WTC11 (cell line): ENCODE measurements at places on chromosomes 16 and 17. TPM values are rescaled to one million over a fixed set of nuclear protein-coding genes. Genes with fewer than 3 reads are reported as not detected.

Gene GGA3
- total RNA-seq, result 54.5 to 66.9 TPM (median 62.7 TPM) in 3 replicates

Gene LRRC75A
- total RNA-seq, result 13.7 to 22.9 TPM (median 14.7 TPM) in 3 replicates

Gene AIPL1
- 0.32 to 0.71 TPM (median 0.46 TPM) in 3 replicates for total RNA-seq

Gene SALL1
- 63.9 to 67.0 TPM (median 65.0 TPM) in 3 replicates for total RNA-seq

GRCh38 chr17:62802561-62803205 lies 5.4 kb downstream of the MARCHF10 start:
- no peak for DNase-seq

- no peak for DNase-seq
Measured at GRCh38 chr17:79174905-79175856, 100.6 kb downstream of the ENGASE start.

DNA sequence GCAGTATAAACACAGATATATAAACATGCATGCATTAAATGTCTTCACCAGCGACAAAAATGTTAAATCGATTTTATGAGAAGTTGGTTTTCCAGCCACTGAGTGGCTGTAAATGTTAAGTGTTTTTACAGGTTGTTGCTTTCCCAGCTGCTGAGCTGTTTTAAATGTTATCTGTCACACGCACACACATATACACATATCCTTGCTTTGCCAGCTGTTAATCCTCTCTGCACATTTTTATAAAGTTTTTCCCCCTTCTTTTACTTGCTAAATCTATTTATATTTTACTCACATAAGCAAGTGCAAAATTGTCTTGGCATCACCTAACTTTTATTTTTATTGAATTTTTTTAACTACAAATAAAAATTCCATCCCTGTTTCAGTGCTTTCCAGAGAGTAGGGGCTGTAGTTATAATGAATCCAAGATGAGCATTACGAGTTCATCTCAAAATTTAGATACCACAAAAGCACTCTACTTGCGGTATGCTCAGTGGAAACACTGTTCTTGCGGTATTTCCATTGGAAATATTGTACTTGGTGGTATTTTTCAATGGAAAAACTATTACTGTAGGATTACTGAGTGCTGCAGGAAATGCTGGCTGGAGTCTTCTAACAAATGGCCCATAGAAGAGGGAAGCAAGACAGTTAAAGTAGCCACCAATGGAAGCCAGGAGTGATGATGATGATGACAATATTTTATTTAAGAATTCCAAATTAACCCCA lies 124.9 kb upstream of the KCNJ16 start:
- DNase-seq, result no peak

GRCh38 chr17:55580596-55581133 lies 69.4 kb upstream of the SMIM36 start:
- no peak for DNase-seq

- no peak for DNase-seq
Measured at GRCh38 chr16:73037845-73038570, 9.9 kb downstream of the ZFHX3 start.

GRCh38 chr17:47676510-47677165 lies 17.3 kb upstream of the TBKBP1 start:
- DNase-seq, result no peak

GRCh38 chr17:64084940-64085649 lies 44.8 kb downstream of the ERN1 start:
- no peak for DNase-seq

- DNase-seq, result no peak
Measured at GRCh38 chr17:42509841-42510240, 26.2 kb upstream of the NAGLU start.

DNA sequence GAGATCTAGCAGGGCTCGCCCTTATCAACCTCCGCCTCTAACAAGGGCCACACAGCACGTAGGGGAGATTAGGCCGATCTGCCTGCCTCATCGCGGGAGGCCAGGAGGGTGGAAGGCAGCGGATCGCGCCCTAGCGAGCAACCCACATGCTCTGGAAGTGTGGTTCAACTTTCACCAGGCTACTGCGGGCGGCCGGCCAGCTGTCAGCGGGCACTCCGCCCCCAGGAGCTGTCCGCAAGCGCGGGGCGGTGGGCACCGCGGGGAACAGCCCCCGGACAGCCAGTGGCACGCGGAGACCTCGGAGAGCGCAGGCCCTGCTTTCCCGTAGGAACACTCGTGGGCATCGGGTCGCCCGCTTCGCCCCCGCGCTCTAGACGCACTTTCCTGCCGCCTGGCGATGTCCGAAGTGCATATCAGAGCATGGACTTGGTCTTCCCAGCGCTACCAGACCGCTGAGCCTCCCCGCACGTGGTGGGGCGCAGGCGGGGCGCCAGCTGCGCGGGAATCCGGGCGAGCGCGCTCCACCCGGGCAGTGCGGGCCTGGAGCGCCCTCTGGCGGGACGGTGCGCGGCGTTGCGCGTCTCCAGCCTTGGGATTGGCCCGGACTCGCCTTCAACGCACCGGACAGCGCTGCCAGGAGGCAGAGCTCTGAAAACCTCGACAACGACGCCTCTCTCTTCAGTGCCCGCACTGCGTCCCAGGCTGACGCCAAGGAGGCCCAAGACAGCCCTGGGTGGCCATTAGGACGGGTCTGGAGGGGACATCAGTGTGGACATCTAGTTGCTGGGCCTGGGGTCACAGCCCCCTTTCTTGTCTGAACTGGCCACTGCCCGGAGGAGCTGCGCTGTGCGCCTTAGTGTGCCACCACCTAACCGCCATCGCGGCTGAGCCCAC lies 3.6 kb upstream of the ZNHIT3 start:
- DNase-seq, result peak; percentile 93

DNA sequence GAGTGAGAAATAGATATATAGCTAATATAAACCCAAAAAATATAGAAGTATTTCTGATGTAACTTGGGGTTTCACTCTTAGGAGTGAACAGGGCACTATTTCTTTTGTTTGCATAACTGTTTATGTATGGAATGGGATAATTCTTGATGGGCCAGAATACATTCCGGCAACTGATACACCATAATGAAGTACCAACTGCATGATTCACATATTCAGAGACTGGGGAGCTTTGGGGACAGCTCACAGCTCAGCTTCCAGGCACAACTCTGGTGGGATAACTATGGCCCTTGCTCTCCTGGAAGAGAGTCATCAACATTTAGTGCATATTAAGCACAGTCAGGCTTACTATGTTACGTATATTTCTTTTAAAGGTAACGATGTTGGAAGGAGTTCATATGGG lies 42.1 kb upstream of the ADCY7 start:
- no peak for DNase-seq

GRCh38 chr17:41054025-41054424 lies 1.0 kb downstream of the KRTAP2-2 start:
- no peak for DNase-seq

GRCh38 chr17:27807567-27808470 lies 7.5 kb upstream of the NOS2 start:
- no peak for DNase-seq
